ENCODE measurements at places on chromosomes 1 and 21.
A peak's percentile ranks its signal among the peaks of the same experiment; 100 is the strongest.

DNA sequence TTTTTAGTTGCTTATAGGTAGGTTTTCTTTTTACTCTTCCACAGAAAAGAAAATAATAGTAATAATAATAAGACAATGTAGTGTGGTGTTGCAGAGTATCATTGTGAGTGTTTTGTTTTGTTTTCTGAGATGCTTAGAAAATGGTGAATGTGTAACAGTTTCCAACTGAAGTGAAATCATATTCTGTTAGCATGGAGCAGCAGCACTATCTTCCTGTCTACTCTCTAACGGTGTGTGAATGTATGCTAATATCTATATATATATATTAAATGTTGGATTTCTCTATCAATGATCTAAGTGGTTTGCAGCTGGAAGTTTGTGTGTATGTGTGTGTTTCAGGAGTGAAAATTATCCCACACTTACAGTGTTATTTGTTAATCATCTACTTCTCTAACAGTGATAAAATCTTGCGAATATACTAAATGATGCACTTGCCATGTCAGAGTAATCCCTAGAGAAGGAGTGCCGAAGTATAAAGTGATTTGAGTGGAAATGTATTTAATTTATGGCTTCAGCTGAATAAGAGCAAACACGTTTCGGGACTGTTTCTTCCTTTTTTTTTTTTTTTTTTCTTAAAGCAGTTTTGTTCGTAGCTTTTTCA lies 377 bp downstream of the SAMD13 start:
- peak; percentile 61 for DNase-seq

GRCh38 chr1:28601696-28602095 lies 9.6 kb downstream of the RAB42 start:
- DNase-seq = no peak

- DNase-seq = no peak
Measured at GRCh38 chr1:115073298-115074087, 15.8 kb downstream of the TSPAN2 start.

- DNase-seq = no peak
Measured at GRCh38 chr1:30748699-30749401, 8.7 kb downstream of the LAPTM5 start.

GRCh38 chr1:22796642-22797041 lies 86.0 kb downstream of the EPHB2 start:
- DNase-seq = no peak

- no peak for DNase-seq
Measured at GRCh38 chr1:41038110-41038509, 16.6 kb upstream of the SLFNL1 start.

DNA sequence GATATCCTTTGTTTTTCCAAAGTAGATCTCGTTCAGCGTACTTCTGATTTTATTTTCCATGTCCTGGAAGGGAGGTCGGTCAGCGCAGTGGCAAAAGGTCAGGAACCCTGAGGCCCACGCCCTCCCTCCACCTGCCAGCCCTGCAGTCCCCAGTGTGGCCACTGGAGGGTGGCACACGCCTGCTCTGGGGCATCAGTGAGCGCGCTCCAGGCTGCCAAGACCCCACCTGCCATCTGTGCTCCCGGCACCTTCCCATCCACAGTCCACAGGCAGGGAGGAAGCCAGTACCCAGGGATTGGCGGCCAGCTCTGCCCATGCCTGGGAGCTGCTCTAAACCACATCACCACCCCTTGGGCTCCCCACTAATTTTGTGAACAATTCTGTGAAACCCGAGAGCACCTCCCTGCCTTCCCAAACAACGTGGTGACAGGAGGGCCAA lies 32.3 kb downstream of the SLC66A1 start:
- DNase-seq = no peak

DNA sequence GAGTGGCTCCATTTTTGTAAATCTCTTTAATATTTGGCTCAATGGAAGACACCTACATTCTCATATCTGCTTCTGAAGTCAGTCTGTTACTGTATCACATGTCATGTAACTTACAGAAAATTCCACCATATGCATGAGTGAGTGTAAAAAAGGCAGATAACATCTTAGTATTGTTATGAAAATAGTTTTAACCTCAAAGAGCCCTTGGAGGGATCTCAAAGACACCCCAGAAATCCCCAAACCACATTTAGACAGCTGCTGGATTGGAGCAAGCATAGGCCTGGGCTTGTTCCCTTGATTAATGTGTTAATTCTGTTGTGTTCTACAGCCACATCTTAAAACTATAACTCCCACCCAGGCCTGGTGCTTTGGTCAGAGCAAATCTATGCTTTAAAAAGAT lies 16.9 kb downstream of the MACO1 start:
- no peak for DNase-seq

- DNase-seq = no peak
Measured at GRCh38 chr21:42849759-42850412, 29.5 kb downstream of the WDR4 start.

GRCh38 chr1:187714470-187714869 lies 885.7 kb downstream of the PLA2G4A start:
- no peak for DNase-seq

DNA sequence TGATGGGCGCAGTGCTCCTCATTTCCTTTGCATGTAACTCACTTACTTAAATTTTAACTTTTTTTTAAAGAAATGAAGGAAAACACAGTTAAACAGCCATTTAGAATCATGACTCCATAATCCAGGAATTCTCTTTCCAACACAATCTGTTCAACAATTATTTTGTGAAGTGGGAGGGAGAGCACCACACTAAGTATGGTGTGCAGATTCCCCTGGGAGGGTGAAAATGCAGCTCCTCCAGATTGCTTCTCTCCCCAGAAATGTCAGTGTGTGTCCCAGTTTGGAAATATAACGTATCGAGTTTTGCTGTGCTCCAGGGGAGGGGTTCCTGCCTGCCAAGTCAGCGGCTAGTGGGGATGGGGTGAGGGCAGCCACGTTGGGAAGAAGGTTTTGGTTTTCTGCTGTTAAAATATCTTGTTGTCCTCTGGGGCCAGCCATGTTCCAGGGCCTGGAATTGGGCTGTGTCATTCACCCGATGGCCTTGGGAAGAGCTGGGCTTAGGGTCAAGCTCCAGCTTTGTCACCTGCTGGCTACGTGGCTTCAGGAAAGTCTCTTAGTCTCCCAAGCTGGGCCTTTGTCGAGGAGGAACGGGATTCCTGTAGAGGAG lies 17.3 kb upstream of the DISP3 start:
- DNase-seq = no peak

DNA sequence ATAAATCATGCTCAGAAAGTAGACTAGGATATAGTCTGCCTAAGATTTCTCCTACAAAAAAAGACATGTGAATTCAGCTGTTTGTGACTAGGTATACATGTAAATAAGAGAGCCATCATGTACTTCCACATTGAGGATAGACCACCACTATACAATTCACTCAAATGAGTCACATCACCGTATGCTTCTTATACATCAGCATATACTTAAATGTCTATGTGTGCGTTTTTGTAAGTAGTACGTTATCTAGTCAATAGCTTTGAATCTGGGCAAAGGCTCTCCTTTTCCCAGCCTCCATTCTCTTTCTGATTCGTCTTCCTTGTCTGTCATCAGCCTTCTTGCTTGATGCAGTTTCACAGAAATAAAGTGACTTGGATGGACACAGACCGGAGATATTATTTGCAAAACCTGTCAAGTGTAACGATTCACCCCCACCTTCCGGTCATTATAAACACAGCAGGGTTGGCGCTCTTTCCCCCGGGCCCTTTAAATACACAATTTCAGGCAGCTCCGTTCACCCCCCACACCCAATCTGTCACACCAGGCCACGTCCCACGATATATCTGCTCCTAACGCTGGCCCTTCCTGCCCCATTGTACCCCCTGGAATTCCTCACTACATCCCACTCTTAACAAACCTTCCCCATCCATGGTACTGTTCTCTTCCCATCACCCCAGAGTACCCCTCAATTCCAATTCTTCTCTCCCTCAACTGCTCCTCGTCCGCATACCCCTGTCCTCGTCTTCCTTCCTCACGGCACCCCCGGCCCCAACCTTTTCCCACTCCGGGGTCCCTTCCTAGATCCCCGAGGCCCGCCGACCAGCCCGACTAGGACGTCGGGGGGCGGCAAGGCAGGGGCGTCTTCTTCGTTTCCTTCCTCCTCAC lies 636 bp downstream of the VAMP4 start:
- peak; percentile 40 for DNase-seq

DNA sequence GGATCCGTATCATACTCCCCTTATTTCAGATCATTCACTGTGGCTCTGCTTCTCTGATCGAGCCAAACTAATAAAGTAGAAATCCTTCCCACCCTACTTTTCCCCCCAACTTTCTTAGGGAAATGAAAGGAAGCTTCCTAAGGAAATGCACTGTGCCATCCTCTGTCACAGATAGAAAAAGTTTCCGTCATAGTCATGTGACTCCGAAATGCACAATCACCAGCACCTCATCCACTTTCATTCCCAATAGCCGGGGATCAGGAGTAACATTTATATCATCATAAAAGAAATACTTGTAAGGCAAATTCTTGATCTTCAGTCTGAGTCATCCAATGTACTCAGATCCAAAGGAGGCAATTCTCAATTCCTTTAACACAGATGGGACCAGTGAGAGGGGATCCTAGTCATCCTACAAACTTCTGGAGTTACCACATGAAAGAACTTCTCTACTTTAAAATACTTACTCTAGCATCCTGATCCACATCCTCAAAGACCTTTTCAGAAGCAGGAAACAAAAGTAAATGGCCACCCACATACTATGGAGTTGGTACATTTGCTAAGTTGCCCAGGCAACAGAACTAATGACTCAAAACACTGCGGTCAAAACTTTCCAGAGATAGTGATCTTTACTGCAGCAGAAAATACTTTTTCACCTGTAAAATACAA lies 97.8 kb upstream of the ZC3H11B start:
- DNase-seq = no peak

- DNase-seq = no peak
Measured at GRCh38 chr1:221714227-221715152, 27.4 kb downstream of the DUSP10 start.

DNA sequence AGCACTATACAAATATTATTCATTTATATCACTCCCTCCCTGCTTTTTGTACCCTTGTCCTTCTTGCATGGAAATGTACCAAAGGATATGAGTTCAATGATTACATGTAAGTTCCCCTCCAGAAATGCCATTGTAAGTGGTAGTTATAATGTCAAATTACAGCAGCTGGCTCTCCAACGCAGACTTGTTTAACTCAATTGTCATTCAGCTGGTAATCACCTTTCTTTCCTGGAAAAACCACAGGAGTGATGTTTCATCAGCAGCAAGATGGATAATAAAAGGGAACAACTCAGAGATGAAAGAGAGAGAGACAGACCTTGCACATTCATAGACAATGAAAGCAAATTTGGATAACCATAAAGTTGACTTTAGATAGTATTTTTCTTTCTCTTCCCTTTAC lies 578.6 kb upstream of the PBX1 start:
- peak; percentile 65 for DNase-seq

GRCh38 chr1:210446479-210446878 lies 117.8 kb downstream of the HHAT start:
- DNase-seq = peak; percentile 13

DNA sequence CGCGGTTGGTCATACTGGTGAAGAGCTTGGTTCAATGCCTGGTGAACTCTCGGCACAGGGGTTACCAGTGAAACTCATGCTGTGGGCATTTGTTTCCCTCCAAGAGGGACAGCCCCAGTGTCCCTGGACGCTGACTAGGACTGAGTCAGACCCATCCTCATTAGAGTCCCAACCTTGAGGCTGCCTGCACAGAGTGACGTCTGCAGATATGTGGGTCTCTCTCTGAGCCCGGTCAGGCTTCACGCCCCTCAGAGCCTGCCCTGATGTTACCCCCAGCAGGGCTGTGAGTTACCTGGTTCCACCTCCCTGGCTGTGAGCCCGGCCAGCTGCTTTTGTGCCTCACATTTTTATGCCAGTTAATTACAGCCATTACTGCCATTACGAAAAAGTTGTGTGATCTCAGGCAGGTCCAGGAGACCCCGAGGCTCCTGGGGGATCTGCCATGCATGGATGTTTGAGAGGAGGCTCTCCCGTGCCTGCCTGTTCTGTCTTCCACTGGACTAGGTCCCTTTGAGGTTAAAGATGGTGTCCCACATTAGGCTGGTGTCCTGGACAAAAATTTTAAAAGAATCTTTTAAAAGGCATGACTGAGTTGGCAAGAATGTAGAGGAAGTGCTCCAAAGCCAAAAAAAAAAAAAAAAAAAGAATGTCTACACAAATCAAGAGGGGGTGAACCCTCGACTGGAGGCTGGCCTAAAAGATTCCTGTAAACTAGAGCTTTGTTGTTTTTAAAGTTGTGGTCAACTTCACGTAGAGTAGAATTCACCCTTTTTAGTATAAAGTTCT lies 36.6 kb upstream of the PADI1 start:
- peak; percentile 63 for DNase-seq

DNA sequence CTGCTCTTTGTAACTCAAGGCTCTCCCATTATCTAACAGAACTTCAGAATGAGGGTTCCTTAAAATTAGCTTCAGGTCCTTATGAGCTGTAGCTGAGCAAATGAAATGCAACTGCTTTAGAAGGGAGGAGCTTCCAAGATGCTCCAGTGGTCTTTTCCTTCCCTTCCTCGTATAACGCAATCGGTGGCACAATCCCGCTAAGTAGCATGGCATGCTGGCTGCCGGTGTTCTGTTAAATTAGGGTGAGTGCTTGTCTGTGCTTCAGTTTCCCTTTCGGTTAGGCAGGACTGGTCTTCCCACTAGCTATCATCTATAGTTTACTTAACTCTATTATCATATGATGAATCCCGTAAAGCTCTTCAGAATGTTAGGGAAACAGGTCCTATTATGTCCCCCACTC lies 917 bp downstream of the KIAA0040 start:
- no peak for DNase-seq

DNA sequence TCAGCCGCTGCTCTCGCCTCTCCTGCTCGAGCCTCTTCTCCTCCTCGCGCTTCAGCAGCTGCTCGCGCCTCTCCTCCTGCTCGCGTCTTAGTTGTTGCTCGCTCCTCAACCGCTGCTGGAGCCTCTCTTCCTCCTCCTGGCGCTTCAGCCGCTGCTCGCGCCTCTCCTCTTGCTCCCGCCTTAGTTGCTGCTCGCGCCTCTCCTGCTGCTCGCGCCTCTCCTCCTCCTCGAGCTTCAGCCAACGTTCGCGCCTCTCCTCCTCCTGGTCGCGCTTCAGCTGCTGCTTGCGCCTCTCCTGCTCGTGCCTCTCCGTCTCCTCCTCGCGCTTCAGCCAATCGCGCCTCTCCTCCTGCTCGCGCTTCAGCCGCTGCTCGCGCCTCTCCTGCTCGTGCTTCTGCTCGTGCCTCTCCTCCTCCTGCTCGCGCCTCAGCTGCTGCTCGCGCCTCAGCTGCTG lies 3.7 kb downstream of the TCHH start:
- peak; percentile 22 for DNase-seq

DNA sequence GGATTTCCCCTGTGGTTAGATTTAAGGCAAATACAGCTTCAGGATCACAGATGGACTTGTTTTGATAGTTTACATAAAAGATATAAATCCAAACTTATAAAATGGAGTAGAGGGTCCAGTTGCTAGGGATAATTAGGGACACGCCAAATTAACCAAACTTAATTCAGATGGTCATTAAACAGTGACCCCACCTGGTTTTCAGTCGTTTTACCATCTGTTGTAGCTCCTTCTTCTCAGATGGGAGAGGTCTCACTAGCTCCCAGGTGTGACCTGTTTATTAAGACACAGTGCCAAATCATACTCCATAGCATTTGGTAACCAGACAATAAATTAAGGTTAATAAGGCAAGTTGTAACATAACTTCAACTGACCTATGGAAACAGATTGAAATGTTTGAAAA lies 8.1 kb upstream of the GADD45A start:
- no peak for DNase-seq

Data from NCI-H2227 treated with DMSO at 0.1 percent for 48 hours (cell line).